ENCODE measurements at places on chromosomes 5 and 9.

DNA sequence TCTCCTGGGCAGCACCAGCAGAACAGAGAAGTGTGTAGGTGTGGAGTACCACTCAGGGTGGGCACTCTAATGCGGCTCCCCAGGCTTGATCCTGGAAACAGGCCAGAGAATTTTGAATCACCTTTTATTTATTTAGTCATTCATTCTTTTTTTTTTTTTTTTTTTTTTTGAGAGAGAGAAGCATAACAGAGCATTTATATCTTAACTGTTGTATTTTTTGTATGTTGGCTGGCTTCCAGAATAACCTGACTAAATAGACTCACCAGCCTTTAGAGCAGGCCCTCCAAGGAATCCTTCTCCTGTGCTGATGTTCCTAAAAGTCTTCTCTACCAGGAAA, 153.4 kb downstream of the PIK3R1 start:
- DNase-seq, result no peak

GRCh38 chr5:128778474-128778873, 186.8 kb upstream of the SLC27A6 start:
- DNase-seq, result no peak

GRCh38 chr9:2320114-2320513, 301.5 kb upstream of the VLDLR start:
- DNase-seq, result no peak

GRCh38 chr5:124692324-124692723, 54.1 kb downstream of the ZNF608 start:
- DNase-seq, result no peak

DNA sequence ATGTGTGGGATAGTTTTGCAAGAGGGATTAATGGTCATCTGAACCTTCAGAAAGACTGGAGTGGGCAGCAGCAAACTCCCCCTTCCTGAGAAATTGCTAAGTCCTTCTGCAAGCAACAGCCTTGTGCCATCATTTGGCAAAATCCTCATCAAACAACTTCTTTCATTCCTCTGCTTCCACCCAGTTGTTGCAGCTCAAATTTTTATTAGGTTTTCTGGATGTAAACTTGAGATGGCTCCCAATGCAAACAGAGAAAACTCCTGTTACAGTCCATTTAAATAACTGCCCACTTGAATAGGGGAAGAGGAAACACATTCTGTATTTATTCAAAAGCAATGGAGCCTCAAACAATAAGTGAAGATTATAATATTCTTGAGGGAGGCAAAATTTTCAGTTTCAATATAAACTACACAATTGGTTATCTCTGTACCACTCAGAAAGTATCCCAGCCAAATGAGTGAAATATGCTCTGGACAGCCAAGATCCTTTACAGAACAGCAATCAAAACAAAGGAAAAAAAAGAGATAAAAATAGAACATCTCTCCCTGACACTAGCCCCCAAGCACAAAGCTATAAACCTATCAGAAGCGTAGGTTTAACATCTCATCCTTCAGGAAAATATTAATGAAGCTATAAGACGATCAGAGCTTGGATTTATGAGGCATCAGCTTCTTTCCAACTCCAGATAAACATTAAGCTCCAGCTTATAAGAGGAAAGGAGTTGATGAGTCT, 17.3 kb upstream of the DAP start:
- DNase-seq, result no peak

DNA sequence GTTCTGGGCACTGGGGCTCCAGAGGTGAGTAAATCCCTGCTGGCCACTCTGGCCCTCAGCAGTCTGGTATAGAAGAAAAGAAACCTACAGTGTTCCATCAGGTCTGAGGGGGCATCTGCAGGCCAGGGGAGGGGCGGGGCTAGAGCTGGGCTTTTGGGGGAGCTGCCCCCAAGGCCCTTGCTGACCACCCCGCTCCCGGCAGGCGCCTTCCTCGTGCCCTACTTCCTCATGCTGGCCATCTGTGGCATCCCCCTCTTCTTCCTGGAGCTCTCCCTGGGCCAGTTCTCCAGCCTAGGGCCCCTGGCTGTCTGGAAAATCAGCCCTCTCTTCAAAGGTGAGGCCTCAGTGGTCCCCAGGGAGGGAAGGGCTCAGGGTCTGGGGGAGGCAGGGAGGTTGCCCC, 6.7 kb downstream of the SLC6A7 start:
- DNase-seq, result no peak

GRCh38 chr5:163433271-163433670, 4.1 kb upstream of the CCNG1 start:
- DNase-seq, result no peak

GRCh38 chr5:124370601-124371000, 375.8 kb downstream of the ZNF608 start:
- DNase-seq, result no peak

DNA sequence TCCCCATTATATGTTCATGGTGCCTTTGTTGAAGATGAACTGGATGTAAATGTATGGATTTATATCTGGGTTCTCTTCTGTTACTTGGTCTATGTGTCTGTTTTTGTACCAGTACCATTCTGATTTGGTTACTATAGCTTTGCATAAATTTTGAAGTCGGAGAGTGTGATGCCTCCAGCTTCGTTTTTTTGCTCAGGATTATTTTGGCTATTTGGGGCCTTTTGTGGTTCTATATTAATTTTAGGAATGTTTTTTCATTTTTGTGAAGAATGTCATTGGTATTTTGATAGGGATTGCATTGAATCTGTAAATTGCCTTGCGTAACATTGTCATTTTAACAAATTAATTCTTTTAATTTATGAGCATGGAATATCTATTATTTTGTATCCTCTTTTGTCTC, 36.6 kb upstream of the ZNF366 start:
- DNase-seq, result no peak

GRCh38 chr9:32359452-32359851, 25.0 kb upstream of the ACO1 start:
- no peak for DNase-seq

DNA sequence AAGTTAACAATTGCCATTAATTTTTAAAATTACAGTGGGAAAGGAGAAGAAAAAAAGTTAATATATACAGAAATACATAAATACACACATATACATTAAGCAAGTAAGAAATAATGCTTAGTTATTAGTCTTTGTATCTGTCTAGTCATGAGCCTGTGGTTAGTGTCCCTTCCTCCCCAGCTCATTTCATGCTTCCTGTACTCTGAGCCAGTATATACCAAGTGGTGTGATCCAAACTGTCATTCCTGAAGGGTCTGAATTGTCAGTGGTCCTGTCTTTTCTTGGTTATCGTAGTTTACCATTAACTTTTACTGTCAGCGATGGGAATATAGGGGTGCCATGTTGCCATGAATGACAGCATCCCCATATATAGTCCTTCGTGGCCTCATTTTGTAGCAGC, 24.2 kb upstream of the STOM start:
- no peak for DNase-seq

GRCh38 chr9:12464910-12465512, 228.2 kb upstream of the TYRP1 start:
- DNase-seq, result no peak

DNA sequence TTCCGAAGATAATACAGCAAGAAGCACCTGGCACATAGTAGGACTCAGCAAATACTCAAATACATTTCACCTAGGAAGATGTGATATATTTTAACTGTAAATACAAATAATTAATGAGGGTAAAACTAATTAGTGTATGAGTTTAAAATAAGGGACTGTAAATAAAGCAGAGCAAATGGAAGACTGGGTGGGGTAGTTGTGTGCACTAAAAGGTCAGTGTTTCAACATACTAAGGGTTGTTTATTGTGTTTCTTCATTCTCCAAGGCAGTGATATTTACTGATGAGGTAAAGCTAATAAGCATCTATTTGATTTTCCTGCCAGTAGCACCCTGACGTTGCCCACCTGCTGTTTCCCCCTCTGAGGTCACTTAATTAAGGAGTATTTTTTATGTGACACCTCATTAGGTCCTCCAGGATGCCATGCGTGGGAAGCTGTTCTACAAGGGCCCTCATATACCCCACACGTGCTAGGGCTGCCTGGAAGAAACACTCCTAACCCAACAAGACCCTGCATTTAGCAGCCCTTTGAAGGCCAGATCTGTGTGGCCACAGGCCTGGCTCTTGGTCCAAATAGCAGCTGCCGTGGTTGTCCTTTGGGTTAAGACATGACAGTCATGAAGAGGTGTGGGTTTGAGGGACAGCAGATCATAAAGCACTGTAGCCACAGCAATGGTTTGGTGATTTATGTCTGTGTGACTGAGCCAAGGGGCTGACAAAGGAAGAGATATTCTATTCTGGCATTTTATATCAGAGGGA, 97.5 kb upstream of the RPS23 start:
- no peak for DNase-seq

GRCh38 chr9:126085170-126085569, 241.5 kb upstream of the MVB12B start:
- no peak for DNase-seq

- DNase-seq, result no peak
These were observed 974 bp downstream of the C9orf40 start for GRCh38 chr9:74951725-74952151.

DNA sequence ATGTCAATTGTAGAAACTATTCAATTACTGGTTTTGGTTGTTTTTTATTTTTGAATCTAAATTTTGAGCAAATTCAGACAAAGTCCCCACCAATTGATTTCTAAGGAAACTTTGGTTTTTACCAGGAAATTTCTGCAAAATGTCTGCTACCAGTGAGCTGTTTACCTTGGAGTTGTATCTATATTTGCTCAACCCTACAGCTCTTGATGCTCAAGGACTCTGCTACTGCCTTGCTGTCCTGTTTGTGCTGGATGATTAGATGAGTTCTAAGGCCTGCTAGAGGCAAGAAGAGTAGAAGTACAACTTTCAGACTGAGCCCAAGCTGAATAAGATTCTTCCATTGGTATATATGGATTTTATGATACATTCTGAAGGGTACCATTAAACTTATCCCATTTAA, 42.6 kb upstream of the KIF2A start:
- no peak for DNase-seq

- DNase-seq, result no peak
These were observed 136.5 kb downstream of the PBX3 start for GRCh38 chr9:125883565-125884217.

GRCh38 chr5:140143521-140144258, 18.0 kb downstream of the IGIP start:
- DNase-seq, result no peak

DNA sequence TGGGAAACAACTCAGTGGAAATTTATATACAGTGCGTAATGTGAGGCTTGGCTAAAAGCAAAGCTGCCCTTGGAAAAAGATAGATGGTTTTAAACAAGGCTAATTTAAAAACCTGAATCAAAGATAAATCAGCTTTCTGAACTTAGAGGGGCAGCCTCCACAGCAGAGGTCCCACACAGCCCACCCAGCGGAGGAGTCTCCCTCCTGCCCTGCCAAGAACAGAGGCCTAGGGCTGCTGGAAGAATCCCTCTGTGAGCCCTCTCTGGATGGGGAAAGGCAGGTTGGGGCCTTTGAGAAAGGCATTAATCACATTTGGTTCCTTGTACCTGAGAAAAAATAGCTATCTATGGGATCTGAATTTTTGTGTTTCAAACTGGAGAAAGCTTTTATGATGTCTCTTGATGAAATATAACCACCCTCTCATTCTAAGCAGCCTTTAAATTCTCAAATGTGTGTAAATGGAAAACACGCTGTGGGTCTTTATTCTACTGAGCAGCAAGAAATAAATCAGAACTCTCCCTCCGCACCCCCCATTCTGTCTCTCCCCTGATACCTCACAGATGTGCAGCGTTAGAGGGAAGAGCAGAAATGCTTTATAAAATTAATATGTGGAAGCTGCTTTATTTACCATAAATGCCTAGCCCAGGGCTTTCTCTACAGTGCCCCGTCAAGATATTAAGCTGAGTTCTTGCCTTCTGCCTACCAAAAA, 329.2 kb downstream of the EFNA5 start:
- no peak for DNase-seq

GRCh38 chr5:8923526-8923925, 622.3 kb downstream of the SEMA5A start:
- no peak for DNase-seq

GRCh38 chr5:53201746-53202145, 92.2 kb upstream of the MOCS2 start:
- no peak for DNase-seq
